Activated T-helper 17 cell treated with anti-CD3 and anti-CD28 coated beads, Interleukin-2, amount 50 U/mL, for 72 hours (primary cell): ENCODE measurements at places on chromosomes 4 and X. TPM values are rescaled to one million over a fixed set of nuclear protein-coding genes. Genes with fewer than 3 reads are reported as not detected.
A peak's percentile ranks its signal among the peaks of the same experiment; 100 is the strongest.

SLC49A3 gene
- total RNA-seq = 1.4 TPM

DNA sequence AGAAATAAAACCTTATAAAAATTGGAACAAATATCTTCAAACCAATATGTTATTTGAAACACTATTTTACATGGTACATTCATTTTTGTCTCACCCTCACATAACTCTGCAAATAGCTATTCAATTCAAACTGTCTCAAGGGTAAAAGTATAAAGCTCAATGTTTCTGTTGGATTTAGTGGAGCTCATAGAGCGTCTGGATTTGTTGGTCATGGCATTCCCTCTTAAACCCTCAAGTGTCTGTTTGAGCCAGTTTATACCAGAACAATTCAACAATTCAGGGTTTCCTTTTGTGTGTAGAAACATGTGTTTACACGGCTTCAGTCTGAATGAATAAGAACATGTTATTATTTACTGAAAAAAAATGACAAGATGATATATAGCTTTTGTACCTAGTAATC, 161.6 kb downstream of the PCDH18 start:
- ATAC-seq = no peak

DNA sequence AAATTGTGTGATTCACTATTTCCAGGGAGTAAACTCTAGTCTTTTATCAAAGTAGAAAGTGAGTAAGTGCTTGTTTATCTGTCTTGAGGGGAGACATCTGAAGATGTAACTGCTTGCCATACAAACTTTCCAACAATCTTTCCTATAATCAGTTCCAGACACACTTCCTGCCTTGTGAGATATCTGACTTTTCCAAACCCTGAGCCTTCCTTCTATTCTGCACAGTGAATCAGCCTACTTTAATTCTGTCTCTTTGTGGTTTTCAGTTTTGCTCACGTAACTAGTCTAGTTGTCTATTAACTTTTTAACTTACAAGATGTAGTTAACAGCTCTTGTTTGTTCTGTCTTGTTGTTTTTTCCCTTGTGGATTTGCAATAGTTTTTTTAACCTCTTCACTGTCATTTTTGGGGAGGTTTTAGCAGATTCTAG, 947.8 kb downstream of the C4orf33 start:
- no peak for ATAC-seq

DNA sequence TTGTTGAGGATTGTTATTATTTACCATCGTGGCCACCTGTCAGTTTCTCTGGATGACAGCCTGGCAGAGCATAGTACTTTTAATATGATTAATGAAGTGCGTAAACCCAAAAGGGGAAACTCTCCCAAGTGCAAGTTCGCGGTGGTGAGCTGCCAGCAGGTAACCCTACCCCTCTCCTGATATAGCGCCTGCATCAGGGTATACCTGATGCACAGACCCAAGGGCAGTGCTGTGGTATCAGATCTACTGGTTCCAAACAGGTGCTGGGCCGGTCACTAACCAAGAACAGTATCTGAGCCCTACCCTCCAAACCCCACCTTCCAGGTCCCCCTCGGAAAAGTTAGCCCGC, 1.6 kb downstream of the RNF150 start:
- ATAC-seq = no peak

- ATAC-seq = peak; percentile 44
These were observed 193.0 kb downstream of the GPC3 start for GRCh38 chrX:133792198-133792953.

DNA sequence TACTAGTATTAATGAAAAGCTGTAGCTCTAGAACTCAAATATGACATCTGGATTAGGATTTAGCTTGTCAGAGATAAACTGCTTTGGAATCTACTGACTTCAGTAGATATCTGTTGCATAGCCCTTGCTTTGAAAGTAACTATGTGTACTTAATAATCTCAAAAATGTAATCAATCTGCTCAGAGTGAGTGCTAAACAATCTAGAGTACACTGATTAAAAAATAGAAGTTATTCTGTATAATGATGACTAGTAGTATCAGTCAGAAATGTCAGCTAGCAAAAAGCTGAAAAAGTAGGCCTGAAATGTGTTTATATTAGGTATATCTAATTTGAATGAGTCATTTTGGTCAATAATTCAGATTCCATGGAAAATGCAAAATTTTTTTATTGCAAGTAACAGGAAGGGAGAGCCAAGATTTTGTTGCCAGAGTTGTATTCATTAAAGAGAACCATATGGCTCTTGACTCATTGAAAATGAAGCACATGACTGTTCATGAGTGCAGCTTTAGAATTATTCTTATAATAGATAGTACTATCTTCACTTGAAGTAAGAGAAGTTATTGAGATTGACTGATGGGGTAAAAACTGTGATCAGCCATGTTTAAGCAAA, 20.0 kb downstream of the CLCN3 start:
- no peak for ATAC-seq

GRCh38 chrX:13511944-13512330, 57.5 kb upstream of the EGFL6 start:
- ATAC-seq = no peak

GRCh38 chr4:4203688-4204400, 22.9 kb downstream of the OTOP1 start:
- ATAC-seq = no peak
